Tibial nerve (tissue), 4 donors: ENCODE measurements at places on chromosomes 3 and 15. TPM values are rescaled to one million over a fixed set of nuclear protein-coding genes. Genes with fewer than 3 reads are reported as not detected.

DNA sequence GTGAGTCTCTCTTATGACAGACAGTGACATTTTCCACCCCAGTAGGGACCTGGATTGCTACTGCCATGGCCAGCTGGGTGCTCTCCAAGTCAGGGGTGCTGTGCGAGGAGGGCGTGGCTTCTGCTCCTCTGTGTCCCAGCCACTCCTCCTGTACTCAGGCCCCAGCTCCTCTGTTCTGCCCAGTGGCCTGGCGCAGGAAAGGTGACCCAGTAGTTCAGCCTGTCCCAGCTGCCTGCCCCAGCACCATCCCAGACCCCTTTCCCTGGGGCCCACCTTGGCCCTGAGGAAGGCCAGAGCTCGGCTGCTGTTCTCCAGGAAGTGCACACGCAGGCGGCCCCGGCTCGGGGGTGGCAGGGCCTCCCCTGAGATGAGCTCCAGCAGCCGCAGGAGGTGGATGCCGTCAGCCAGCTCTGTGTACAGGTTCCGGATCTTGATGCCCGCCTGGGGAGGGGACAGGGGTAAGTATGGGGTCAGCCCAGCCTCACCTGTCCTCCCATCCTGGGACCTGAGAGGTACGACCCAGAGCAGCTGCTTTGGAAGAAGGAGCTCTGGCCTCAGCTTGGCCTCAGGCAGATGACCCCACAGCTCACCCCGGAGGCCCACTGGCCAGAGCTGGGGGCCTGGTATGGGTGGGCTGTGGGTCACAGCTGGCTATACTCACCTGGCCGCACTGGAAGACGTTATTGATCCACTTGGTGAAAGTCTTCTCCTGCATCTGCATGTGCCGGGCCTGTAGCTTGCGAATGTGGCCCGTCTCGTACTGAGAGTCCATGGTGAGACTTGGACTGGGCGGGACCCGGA is 1.0 kb downstream of the SPTBN5 start:
- no peaks in the 10 kb centered on the region for H3K27me3 ChIP-seq
- no peak for DNase-seq
- no peak overlapping the region for H3K4me3 ChIP-seq
- peaks cover 19% of the 10 kb centered on the region for H3K4me1 ChIP-seq

GRCh38 chr15:92687195-92687602 is 31.6 kb upstream of the FAM174B start:
- no peaks in the 10 kb centered on the region for H3K27me3 ChIP-seq
- no peaks in the 10 kb centered on the region for H3K4me1 ChIP-seq
- H3K27ac ChIP-seq, result no peak overlapping the region
- H3K4me3 ChIP-seq, result no peak overlapping the region
- H3K36me3 ChIP-seq, result no peaks in the 10 kb centered on the region

DNA sequence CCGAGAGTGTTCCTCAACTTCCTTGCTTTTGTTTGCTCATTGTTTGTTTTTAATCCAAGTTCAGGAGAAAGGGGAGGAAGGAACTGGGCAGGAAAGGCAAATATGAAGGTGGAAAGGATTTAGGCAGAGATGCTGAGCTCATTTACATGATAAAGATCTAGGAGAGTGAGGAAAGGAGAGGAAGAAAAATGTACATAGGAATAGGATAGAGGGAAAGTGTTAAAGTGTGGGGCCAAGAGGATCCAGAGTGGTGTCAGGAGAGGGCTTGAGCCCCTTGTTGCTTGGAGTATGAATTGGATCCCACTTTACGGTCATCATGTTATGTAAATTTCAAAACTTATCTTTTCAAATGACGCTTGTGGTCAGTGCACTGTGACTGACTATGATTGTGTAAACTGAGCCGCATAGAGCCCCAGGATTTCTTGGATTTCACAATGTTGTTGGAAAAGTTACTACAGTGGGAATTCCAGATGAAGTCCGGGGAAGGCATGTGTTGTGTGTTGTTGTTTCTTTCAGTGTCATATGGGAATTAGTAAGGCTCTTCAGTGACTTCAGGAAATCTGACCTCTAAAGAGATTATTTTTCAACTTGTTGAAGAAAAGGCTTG is 15.0 kb upstream of the PLD1 start:
- no peaks in the 10 kb centered on the region for H3K27me3 ChIP-seq
- H3K4me1 ChIP-seq, result no peaks in the 10 kb centered on the region
- no peaks in the 10 kb centered on the region for H3K36me3 ChIP-seq

DNA sequence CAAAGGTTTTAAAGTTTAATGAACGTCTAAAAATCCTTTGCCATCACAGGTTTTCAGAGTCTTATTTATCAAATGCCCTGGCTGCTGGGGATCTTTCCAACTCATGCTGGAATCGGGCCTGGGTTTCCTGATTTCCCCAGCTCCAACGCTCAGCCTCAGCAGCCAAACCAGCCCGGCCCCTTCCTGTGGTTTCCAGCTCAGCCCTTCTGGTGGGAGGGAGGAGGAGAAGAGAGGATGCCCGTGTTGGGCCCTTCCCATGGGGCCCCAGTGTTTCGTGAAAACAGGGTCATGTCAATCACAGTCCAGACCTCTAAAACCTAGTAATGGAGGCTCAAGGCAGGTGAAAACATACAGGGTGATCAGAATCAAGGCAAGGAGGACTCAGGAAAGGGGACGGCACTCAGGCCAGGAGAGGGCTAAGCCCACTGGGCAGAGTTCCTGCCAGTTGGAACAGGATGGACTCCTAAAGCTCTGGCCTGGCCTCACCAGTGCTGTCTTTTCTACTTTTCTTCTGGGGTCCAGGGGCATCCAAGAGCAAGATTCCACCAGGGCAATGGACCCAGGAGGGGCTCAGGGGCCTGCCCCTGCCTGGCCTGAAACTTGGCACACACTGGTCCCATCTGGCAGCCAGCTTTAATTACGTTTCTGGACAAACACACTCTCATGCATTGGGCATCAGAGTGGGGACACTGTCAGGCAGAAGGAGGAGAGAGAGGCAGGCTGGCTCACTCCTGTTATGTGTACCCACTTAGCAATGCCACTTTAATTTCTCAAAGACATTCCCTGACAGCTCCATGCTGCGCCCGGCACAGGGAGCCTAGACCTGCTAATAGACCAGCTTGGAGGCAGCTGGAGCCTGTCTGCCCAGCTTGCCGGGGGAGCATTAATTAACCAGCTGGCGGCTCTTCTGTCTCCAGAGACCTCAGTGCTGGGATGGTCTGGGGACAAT is 194.6 kb downstream of the FAM43A start:
- DNase-seq, result peak; percentile 53
- no peak overlapping the region for H3K27ac ChIP-seq
- H3K4me1 ChIP-seq, result peaks cover 43% of the 10 kb centered on the region
- no peak overlapping the region for H3K4me3 ChIP-seq
- no peaks in the 10 kb centered on the region for H3K36me3 ChIP-seq

DNA sequence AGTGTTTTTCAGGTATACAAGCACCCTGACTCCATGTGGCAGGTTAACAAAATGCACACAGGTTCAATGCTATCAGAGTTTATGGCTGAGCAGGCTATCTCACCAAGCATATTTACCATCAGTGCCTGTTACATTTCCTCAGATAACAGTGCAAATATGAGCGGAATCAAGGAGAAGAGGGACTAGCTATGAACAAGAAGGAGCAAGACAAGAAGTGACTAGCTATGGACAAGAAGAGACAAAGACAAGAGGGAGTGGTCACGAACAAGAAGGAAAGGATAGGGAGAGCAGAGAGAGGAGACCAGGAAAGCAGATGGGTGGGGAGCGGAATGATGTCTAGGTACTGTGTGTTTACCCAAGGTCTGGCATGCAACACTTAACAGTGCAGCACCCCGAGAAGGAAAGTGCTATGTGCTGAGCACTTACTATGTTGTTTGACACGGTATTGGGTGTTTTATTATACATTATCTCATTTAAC is 8.6 kb downstream of the ILDR1 start:
- no peak for DNase-seq
- H3K36me3 ChIP-seq, result no peaks in the 10 kb centered on the region
- H3K27me3 ChIP-seq, result no peaks in the 10 kb centered on the region
- no peak overlapping the region for H3K4me3 ChIP-seq

- H3K27ac ChIP-seq, result no peak overlapping the region
- no peaks in the 10 kb centered on the region for H3K36me3 ChIP-seq
- no peak overlapping the region for H3K4me3 ChIP-seq
- H3K4me1 ChIP-seq, result peaks cover 8% of the 10 kb centered on the region
- H3K27me3 ChIP-seq, result no peaks in the 10 kb centered on the region
Observed at GRCh38 chr3:189985948-189986347, 134.7 kb downstream of the P3H2 start.

Gene MYO5C
- 39.3 TPM for total RNA-seq

DNA sequence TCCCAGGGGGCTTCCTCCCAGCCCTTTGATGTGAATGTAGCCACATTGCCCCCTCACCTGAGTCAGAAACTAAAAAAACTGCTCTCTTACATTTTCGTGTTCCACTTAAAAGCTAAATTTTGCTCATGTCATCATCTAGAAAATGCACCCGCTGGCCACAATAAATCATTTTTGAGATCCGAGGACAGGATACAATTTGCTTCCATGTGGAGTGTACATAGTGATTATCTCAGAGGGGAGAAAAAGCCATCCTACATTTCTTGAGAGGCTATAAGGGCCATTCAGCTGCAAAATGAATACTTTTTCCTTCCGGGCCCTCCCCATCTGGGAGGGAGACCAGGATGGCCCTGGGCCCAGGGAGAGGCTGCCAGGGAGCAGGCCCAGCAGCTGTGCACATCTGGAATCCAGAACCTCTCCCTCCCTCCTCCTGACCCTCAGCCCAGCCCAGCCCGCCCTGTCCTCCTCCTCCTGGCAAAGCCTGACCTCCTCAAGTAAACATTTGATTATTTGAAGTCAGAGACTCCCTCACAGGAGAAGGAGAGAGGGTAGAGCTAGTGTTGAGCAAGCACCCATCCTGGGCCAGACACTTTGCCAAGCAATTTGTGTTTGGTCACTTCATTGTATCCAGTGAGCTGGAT is 59.1 kb downstream of the CORO2B start:
- peak; percentile 42 for DNase-seq
- H3K27me3 ChIP-seq, result no peaks in the 10 kb centered on the region
- H3K36me3 ChIP-seq, result no peaks in the 10 kb centered on the region
- H3K27ac ChIP-seq, result peak overlapping the region; percentile 70
- no peak overlapping the region for H3K4me3 ChIP-seq

DNA sequence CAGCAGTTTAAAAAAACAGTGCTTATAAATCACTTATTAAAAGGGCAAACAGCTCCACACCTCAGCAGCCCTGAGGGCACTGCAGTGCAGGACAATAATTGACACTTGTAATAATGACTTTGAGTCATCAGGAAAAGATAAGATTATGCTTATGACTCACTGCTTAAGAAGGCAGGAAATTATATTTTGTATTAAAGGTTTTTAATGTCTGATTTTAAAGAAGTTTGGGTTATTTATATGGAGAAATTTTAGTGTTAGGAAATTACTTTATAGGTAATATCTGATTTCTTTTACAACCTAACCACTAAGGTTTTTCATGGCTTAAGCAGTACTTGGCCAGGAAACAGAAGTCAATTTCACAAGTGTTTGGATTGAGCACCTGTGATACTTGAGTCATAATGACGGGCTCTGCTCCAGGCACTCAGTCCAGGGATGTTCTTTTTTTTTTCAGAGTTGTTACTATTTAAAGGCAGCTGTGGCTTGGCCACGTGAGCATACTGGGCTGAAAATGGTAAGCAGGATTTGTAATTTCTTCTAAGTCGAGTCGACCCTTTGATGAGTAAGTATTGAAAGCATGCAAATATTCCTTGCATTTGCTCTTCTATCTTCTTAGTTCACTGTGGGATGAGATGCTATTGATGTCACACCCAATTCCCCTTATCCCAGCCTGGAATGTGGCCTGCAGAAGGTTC is 21.6 kb upstream of the SLC6A20 start:
- no peaks in the 10 kb centered on the region for H3K36me3 ChIP-seq
- no peak overlapping the region for H3K4me3 ChIP-seq
- no peaks in the 10 kb centered on the region for H3K27me3 ChIP-seq
- peaks cover 4% of the 10 kb centered on the region for H3K4me1 ChIP-seq
- DNase-seq, result peak; percentile 87

GRCh38 chr15:72265031-72265430 is 7.3 kb downstream of the PARP6 start:
- H3K4me3 ChIP-seq, result no peak overlapping the region
- H3K27ac ChIP-seq, result no peak overlapping the region
- H3K27me3 ChIP-seq, result no peaks in the 10 kb centered on the region
- no peak for DNase-seq
- peaks cover 33% of the 10 kb centered on the region for H3K36me3 ChIP-seq

- H3K4me3 ChIP-seq, result no peak overlapping the region
- H3K36me3 ChIP-seq, result peaks cover 82% of the 10 kb centered on the region
- H3K27ac ChIP-seq, result no peak overlapping the region
- H3K4me1 ChIP-seq, result no peaks in the 10 kb centered on the region
- H3K27me3 ChIP-seq, result no peaks in the 10 kb centered on the region
Observed at GRCh38 chr3:100354850-100355249, 20.3 kb downstream of the NIT2 start.

Gene GNAI2
- total RNA-seq, result 256 TPM

Gene CLDN18
- not detected for total RNA-seq

DNA sequence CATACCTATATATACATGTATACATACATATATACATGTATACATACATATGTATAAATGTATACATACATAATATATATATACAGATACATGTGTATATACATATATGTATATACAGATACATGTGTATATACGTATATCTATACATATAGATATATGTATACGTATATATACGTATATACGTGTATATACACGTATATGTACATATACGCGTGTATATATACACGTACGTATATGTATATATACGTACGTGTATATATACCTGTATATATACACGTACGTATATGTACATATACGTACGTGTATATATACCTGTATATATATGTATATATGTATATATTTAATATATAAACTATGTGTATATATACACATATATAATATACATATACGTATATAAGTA is 955.2 kb downstream of the AGBL1 start:
- no peaks in the 10 kb centered on the region for H3K36me3 ChIP-seq
- no peaks in the 10 kb centered on the region for H3K27me3 ChIP-seq
- no peak overlapping the region for H3K4me3 ChIP-seq

Gene GOLGA8K
- 0.21 TPM for total RNA-seq

Gene GASK1A
- total RNA-seq, result 55.3 TPM

Gene PLSCR5
- not detected for total RNA-seq

GRCh38 chr3:141229132-141229531 is 2.5 kb upstream of the PXYLP1 start:
- H3K4me1 ChIP-seq, result no peaks in the 10 kb centered on the region
- no peak for DNase-seq
- H3K27me3 ChIP-seq, result no peaks in the 10 kb centered on the region
- H3K36me3 ChIP-seq, result no peaks in the 10 kb centered on the region
- no peak overlapping the region for H3K27ac ChIP-seq
- no peak overlapping the region for H3K4me3 ChIP-seq

Gene CLRN1
- total RNA-seq, result not detected
